Activated CD8-positive, alpha-beta memory T cell treated with anti-CD3 and anti-CD28 coated beads, Interleukin-2, amount 10 ng/mL, durations not matched to agents 7 days and 5 days (primary cell): ENCODE measurements at places on chromosomes 13 and 19. TPM values are rescaled to one million over a fixed set of nuclear protein-coding genes. Genes with fewer than 3 reads are reported as not detected.

DNA sequence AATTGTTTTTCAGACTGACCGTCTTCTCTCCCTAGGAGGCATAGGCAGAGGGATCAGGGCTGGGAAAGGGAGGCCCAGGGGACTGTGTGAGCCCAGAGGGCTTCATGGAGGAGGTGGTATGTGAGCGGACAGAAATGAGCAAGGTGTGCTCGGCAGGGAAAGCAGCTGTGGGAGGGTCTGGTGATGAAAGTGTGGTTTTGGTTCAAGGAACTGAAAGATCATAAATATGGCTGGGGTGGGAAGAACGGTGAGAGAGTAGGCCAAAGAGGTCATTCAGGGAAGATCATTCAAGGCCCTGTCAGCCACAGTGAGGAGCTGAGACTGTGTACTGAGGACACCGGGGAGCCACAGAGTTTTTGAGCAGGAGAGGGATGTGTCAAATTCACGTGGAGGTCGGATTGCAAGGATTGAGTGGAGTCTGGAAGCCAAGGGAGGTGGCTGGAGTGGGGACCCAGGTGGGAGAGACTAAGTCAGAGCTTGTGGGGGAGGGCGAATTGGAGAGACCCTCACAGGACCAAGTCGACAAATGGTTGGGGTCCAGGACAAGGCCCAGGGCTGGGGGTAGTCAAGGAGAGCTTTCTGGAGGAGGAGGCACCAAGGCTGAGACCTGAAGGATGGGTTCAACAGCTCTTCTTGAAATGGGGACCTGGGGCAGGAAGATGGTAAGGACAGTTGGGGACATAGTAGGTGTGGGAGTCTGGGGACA is 7.6 kb downstream of the PLD3 start:
- DNase-seq = no peak

DNA sequence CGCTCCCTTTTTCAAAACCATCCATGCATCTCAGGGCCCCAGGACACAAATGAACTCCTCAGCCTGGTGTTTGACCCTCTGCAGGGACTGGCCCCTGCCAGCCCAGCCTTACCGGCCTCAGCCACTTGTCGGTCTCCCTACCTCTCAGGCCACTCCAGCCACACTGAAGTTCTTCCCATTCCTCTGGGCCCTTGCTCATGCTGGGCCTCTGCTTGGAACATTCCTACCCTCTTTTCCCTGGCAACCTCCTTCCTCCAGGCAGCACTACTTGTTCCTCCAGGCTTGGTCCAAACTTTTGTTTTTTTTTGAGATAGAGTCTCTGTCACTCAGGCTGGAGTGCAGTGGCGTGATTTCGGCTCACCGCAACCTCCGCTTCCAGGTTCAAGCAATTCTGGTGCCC is 7.6 kb upstream of the EGLN2 start:
- DNase-seq = no peak

DNA sequence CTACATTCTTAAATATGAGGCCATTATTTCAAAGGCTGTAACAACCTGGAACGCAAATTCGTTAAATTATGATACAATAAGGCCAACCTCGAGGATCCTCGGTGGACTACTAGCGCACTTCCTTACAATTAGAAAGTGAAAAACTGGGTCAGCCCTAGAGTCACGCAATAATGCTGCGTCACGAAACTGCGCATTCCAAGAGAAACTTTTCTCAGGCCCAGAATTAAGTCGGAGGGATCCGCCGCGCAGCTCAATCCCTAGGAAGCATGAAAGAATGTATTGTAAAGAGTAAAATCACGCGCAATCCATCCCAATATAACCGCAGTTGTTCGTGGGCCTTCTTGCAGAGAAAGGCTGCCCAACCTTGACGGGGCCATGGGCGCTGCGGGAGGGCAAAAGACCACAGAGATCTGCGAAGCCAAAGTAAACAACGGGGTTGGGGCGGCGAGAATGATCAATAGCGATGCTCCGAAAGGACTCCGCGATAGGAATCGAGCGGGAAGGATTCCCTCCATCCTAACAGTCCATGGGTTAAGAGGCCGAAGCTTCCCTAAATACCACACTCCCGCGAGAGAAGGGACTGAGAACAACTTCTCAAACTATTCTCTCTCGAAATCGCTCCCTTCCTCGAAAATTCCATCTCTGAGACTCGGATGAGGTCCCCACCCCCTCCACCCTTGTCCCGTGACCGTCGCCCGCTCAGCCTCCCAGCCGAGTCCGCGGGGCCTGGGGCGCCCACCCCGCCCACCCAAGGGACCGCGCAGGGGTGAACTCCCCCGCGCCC is 564 bp downstream of the SPART start:
- DNase-seq = peak; percentile 44

Gene TTC9B
- not detected for total RNA-seq

Gene LHB
- total RNA-seq = not detected
